ENCODE measurements at places on chromosomes 16 and 17. TPM values are rescaled to one million over a fixed set of nuclear protein-coding genes. Genes with fewer than 3 reads are reported as not detected.
A peak's percentile ranks its signal among the peaks of the same experiment; 100 is the strongest.

SMIM5 gene
- 6.9 TPM for polyA plus RNA-seq

DNA sequence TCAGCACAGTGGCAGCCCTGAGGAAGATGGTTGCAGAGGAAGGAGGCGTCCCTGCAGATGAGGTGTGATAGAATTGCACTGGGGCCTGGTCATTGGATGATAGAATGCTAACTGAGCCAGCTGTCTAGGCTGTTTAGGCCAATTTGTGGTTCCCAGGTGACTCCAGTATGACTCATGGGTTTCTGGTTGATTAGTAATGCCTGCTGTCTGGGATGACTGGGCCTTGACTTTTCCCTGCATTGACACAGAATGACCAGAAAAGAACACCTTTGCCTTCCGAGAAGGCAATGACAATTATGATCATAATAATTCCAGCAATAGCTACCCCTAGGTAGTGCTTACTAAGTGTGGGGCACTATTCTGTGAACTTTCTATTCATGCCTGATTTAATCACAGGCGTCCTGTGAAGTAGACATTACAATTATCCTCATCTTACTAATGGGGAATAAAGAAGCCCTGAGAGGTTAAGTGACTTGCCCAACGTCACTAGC, 31.5 kb downstream of the USP43 start:
- no peak for DNase-seq

GRCh38 chr17:77443748-77444260, 303.0 kb downstream of the SEC14L1 start:
- DNase-seq, result no peak

MMP2 gene
- polyA plus RNA-seq, result 404 TPM

- DNase-seq, result no peak
Observed at GRCh38 chr17:41551365-41551764, 20.5 kb downstream of the KRT9 start.

GRCh38 chr17:50139950-50140885, 10.3 kb upstream of the SAMD14 start:
- peak; percentile 72 for DNase-seq

ESRP2 gene
- 0.88 TPM for polyA plus RNA-seq

KRT40 gene
- polyA plus RNA-seq, result 3.9 TPM

- no peak for DNase-seq
Observed at GRCh38 chr16:97822-98221, 19.8 kb downstream of the MPG start.

DNA sequence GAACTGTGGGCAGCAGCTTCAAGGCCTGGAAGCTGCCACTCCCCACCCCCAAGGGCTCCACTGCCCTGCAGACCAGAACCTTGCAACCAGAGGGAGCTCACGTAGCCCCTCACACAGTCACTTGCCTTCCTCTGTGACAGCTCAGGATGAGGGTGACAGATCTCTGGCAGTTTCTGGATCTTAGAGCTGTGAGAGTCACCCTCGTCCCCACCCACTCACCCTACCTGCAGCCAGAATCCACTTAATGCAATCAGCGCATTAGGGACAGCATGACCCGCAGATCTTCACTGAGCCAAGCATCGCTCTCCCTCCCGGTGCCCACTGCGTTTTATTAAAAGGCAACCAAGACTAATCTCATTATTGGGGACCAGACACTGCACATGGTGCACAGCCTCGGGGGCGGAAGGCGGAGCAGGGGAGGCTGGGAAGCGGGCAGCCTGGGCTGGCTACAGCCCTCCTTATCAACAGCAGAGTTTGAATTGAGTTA, 3.5 kb downstream of the CYB561 start:
- no peak for DNase-seq

GRCh38 chr16:71767060-71767900, 41.4 kb downstream of the AP1G1 start:
- DNase-seq, result peak; percentile 11

DNA sequence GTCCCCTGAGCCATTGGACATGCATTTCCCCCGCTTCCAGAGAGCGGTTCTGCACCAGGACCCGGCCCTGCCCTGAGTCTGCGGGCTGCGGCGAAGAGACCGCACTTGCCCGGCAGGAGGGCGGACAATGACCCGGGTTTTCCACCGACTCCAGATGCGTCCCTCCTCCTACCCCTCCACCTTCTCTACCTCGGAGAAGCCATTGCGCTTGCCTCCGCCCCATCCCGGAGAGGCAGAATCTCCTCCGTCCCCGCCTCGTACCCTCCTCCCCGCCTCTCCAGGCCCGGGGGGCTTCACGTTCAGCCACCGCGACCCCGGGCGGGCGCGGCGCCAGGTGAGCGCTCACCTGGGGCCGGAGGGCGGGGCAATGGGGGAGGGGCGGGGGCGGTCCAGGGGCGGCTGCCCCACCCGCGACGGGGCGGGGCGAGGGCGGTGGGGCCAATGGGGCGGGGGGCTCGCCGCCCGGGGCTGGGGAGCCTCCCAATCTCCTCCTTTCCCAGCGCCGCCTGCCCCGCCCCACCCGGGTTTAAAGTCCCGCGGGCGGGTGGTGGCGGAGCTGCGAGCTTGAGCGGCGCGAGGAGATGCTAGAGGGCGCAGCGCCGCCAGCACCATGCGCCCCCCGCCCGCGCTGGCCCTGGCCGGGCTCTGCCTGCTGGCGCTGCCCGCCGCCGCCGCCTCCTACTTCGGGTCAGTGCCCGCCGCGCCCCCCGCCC, at the start of gene WNT9B:
TSS of gene WNT9B (plus strand) at position 555 of the 713 bp plus-strand sequence. CDS start at position 611, 56 bp downstream.
- no peak for DNase-seq

TAC4 gene
- polyA plus RNA-seq, result 1.6 TPM

DNA sequence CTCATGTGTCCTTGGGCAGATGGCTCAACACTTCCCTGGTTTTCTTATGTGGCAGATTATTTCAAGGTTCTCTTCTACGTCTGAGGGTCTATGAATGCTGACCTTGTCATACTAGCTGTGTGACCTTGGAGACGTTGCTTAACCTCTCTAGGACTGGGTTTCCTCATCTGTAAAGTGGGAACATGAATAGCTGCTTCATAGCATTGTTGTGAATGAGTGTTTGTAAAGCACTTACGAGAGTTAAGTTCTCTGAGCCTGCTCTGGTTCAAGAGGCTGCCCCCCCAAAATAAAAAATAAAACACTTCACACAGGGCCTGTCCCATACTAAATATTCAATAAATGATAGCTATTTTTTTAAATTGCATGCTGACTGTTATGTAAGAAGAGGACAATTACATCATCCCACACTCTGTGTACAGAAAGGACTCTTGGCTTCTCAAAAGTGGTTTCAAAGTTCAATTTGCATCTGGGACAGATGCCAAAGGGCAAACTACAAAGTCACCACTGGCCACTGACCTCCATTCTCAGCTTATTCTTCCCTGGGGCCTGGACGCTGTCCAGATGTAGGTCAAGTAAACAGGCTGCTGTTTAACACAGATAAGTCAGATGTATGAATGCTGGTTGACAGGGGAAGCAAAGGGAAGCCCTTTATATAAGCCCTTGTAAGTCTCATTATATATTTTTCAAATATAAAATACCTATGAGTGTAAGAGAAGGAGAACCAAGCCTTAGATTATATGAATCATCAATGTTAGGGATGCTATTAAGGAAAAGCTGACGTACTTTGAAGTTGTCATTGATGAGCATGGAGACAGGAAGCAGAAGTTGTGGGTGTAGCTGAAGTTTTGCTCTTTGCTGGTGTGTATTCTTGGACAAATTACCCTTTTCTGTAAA, 15.4 kb upstream of the NDEL1 start:
- DNase-seq, result peak; percentile 16

DNA sequence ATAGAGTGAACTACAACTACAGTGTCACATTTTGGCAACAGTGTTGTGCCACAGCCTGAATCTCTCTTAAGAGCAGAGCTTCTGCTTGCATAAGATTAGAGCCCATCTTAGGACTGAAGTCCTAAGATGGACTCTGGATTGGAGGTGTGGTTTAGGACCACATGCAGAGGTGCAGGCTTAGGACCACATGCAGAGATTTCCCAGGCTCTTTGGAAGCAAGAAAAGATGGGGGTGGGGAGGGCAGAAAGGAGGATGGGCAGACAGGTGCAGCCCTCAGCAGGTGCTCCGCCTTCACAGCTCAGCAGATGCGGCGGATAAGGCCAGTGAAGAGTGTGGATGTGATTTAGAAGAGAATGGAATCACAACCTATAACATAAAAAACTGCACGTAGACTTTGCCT, 128.7 kb downstream of the TANGO6 start:
- no peak for DNase-seq

KRTAP17-1 gene
- polyA plus RNA-seq, result not detected

GRCh38 chr17:43864161-43864984, 17.4 kb downstream of the CD300LG start:
- no peak for DNase-seq

JPT1 gene
- polyA plus RNA-seq, result 374 TPM

DNA sequence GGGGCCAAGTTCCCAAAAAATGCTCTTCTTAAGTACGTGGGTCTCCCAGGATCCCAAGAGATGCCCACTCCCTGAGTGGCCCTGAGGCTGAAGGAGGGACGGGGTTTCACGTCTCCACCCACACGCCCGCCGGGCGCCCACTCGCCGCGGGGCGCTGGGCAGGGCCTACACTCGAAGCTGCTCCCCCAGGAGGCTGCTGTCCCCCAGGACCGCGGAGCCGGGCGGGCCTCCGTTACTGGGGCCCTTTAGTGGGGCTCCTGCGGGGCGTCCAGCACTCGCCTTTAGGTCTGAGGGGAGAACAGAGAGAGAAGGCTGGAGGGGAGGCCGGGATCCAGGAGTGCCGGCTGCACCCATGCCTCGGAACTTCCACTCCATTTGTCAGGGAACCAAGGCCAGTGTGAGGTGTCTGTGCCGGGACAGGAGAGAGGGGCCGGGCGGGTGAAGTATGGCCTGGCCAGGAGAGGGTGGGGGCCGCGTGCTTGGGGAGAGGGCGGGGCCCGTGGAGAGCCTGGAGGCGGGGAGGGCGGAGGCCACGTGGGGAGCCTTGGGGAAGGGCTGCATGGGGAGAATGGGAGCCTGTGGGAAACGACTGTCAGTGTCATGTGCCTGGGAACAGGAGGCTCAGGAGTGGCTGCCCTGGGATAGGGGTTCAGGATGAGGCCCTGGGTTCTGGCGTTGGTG, 18.8 kb downstream of the NUBP1 start:
- no peak for DNase-seq

HOXB8 gene
- polyA plus RNA-seq, result 0.49 TPM

GRCh38 chr17:4839965-4840892, 7.1 kb downstream of the MINK1 start:
- no peak for DNase-seq

DNA sequence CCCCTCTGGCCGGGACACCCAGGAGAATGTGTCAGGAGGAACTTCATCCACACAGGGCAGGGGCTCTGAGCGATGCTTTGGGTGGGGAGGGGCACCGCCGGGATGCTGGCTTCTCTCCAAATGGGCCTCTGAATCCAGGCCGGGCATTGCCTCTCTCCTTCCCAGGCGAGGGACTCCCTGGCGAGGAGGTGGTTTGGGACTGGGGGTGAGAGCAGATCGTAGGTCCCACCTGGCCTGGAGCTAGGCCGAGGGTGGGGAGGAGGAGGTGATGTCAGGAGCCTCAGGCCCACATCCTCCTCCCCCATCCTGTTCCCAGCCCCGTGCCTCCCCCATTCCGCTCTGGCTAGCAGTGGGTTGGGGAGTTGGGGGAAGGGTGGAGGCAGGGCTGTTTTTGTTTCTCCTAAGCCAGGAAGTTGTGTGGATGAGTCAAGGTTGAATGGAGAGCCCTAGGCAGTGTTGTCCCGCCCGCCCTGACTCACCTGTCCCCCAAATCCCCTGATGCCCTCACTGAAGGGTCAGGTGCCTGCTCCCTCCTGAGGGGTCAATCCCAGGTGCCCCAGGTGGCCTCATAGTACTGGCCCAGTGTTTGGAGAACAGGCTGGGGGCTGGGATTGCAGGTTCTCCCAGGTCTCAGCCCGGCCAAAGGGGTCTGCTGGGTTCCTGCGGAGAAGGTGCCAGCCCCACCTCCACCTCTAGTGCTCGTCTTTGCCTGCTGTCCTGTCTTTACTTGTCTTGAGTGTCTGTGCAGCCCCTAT, 2.8 kb downstream of the GRB7 start:
- DNase-seq, result no peak

GRCh38 chr16:89602273-89602951, 11.0 kb upstream of the DPEP1 start:
- no peak for DNase-seq

CACNG3 gene
- not detected for polyA plus RNA-seq

- DNase-seq, result no peak
Observed at GRCh38 chr16:3872216-3872895, 8.2 kb downstream of the CREBBP start.

DNA sequence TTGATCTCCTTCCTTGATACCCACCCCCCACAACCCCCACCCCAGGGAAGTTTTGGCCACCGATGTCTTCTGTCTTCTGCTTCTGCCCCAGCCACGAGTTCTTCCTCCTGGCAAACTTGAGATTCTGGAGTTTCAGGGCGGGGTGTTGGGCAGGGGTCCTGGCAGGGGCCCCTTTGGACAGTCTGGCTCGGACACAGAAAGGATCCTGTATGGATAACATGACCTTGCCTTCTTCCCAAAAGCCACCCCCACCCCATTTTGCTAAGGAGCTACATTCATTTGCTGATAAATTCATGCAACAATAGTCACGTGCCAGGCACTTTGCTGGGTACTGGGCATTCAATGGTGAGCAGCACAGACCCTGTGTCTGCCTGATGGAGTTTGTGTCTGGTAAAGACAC, 5.9 kb upstream of the COL1A1 start:
- no peak for DNase-seq

DNA sequence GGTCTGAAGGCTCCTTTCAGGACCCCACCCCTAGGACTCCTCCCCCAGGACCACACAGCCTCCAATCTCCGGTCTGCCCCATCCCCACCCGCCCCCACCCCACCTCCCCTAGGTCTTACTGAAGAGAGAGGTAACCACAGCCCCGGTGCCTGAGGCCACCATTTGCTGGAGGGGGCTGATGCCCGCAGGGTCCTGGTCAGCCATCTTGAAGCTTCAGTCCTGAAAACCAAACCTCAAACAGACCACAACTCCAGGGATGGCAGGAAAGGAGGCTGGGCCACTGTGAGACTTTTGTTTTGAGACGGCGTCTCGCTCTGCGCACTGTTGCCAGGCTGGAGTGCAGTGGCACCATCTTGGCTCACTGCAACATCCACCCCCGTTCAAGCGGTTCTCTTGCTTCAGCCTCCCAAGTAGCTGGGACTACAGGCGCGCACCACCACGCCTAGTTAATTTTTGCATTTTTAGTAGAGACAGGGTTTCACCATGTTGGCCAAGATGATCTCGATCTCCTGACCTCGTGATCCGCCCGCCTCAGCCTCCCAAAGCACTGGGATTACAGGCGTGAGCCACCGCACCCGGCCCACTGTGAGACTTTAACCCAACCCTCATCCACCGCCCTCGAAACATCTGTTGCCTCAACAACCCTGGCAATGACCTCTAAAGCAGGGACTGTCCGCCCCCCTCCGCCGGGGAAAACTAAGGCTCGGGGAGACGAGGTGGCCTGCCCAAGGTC, 1.1 kb downstream of the SLC25A39 start:
- DNase-seq, result no peak

FAM20A gene
- polyA plus RNA-seq, result 10.2 TPM

GRCh38 chr16:69796285-69797118, 34.4 kb downstream of the WWP2 start:
- DNase-seq, result peak; percentile 68
